ENCODE measurements at places on chromosomes 2 and 18.

GRCh38 chr2:69616755-69617154 is 26.8 kb downstream of the AAK1 start:
- DNase-seq: no peak

- DNase-seq: no peak
These were observed 152.2 kb downstream of the CBLN2 start for GRCh38 chr18:72391951-72392350.

GRCh38 chr2:40384714-40385113 is 67.2 kb downstream of the SLC8A1 start:
- no peak for DNase-seq

GRCh38 chr2:763766-764525 is 86.7 kb upstream of the TMEM18 start:
- DNase-seq: no peak

GRCh38 chr2:134351016-134351415 is 97.1 kb downstream of the MGAT5 start:
- no peak for DNase-seq

DNA sequence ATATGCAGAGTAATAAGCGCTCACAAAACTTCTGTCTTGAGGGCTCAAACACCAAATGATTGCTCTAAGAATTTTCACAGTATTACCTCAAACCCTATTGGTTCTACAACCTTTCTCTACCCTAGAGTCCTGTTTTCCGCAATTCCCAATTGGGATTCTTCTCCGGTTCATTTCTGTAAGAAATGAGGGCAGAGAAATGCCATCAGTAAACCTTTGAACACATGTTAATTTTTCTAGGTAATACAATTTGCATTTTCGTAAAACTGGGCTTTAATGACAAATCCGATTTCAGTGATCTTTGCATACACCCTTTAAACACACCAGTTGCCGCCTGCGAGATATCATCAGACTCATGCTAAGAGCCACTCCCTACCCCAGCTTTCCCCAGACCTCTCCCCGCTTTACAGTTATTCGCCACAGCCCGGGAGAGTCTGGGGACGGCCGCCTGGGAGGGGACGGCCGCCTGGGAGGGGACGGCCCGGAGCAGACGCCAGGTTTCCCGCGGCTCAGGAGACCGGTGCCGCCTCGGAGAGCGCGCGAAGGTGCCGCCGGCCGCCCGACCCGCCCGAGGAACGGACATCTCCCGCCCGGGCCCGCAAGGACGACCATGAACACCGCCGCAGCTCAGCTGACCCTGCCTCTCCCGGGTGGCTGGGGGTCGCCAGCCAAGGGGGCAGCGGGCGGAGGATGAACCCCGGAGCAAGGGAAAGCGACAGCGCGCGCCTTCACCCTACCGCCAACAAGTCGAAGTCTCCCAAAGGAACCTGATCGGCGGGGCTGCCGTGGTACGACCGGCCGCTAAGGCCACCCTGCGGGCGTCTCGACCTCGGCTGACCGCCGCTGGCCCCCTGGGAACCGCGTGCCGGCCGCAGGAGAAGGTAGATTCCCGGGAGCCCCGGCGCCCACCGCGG is 463 bp downstream of the SMC6 start:
- DNase-seq: peak; percentile 92

DNA sequence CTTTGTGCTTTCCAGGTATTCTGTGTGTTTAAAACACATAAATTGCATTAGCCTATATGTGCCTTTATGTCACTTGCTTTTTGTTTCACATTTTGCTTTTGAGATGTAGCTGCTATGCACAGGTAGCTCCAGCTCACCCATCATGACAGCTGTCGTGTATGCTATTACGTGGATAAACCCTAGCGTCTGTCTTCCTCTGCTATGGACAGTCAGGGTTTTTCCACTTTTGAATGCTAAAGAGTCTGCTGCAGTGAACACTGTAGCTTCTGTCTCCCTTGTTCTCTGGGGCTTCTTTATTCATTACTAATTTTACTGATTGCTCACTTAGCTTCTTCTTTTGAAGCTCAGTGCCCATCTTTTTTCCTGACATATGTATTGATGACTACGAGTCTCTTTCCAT is 24.7 kb upstream of the MBP start:
- DNase-seq: no peak

Data from right kidney (tissue), 9 donors.